ENCODE measurements at places on chromosomes 1 and 21.

GRCh38 chr1:205592443-205593003 is 39.3 kb downstream of the ELK4 start:
- no peak for DNase-seq

DNA sequence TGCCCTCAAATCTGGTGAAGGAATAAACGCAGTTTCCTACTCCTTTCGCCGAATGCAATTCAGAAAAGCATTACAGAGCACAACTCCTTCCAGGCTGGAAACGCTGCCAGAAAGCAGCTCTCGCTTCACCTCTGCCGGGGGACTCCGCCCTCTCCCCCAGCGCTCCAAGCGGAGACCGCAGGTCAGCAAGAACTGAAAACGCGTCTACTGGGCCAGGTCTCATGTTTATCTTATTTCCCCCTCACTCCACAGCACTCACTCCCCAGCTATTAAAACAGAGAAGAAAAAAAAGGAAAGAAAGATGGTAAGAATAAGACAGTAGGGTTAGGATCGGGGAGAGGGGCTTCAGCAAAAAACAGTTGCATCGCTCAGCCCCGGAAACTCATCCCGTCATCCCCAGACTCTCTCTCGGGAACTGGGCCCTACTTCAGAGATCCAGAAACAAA is 833 bp upstream of the RCOR3 start:
- DNase-seq: peak; percentile 61

GRCh38 chr1:229384822-229385221 is 42.0 kb upstream of the CCSAP start:
- no peak for DNase-seq

DNA sequence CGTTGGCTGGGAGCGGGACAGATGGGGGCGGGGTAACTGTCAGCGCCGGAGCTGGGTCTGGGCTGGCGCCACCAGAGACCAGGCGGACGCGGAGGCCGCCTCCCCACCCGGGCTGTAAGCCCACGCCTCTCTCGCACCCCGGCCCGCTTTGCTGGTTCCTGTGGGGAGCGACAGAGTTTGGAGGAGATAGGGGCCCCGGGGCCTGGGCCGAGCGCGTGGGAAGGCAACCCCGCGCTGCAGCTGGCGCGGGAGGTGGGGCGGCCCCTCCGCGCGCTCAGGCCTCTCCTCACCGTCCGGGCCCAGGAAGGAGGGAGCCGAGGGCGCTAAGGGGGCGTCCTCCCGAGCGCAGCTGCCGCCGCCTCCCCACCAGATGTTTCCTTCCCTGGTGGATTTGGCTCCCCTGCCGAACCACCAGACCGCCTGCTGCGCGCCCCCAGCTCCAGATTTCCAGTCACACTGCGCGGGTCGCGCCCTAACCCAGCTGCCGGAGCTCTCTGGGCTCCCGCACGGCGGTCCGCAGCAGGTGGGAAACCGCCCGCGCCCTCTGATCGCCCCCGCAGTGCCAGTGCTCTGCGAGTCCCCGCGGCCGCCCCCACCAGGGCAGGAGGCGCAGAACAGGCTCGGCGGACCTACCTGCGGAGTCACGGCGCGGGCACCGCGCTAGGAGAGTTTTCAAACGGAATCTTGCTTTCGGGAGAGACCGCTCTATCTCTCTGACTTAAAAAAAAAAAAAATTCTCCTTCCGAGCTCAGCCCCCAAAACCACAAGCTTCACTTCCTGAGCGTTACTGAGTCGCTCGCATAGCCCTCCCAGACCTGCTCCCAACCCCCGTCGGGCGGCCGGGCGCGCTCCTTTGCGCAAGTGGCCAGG is 1.1 kb downstream of the GFI1 start:
- peak; percentile 85 for DNase-seq

- no peak for DNase-seq
Measured at GRCh38 chr1:77972080-77972479, 6.8 kb downstream of the FUBP1 start.

DNA sequence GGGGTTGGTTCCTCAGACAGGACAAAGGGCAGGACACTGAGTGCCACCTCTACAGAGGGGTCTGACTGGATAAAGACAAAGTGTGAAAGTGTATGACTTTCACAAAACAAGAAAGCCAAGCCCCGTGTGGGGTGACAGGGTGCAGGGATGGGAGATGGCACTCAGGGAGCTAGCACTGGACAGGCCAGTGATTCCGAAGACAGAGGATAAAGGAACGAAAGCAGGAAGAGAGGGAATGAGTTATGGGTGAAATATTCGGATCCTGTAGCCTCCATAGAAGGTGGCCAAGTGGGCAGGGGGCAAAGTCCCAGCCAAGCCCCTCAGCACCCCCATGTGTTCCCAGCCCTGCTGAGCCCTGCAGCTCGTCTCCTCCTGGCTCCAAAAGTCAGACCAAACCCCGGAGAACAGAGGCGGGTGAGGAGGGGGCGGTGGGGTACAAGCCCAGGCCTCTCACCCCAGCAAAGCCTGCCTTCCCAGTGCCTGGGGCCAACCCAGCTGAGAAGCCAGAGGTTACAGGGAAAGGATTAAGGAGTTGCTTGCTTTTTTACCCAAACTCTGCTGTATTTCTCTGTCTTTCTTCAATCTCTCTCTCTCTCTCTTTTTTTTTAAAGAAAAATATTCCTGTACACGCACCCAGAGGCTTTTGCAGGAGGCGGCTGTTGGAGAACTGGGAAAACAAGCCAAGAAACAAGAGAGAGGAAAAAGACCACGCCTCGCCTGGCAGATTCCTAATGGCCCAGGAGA is 14.0 kb upstream of the WASF2 start:
- DNase-seq: no peak

GRCh38 chr1:172993640-172994039 is 57.1 kb downstream of the TNFSF18 start:
- no peak for DNase-seq

- DNase-seq: no peak
Measured at GRCh38 chr1:24934310-24935195, 4.5 kb upstream of the RUNX3 start.

DNA sequence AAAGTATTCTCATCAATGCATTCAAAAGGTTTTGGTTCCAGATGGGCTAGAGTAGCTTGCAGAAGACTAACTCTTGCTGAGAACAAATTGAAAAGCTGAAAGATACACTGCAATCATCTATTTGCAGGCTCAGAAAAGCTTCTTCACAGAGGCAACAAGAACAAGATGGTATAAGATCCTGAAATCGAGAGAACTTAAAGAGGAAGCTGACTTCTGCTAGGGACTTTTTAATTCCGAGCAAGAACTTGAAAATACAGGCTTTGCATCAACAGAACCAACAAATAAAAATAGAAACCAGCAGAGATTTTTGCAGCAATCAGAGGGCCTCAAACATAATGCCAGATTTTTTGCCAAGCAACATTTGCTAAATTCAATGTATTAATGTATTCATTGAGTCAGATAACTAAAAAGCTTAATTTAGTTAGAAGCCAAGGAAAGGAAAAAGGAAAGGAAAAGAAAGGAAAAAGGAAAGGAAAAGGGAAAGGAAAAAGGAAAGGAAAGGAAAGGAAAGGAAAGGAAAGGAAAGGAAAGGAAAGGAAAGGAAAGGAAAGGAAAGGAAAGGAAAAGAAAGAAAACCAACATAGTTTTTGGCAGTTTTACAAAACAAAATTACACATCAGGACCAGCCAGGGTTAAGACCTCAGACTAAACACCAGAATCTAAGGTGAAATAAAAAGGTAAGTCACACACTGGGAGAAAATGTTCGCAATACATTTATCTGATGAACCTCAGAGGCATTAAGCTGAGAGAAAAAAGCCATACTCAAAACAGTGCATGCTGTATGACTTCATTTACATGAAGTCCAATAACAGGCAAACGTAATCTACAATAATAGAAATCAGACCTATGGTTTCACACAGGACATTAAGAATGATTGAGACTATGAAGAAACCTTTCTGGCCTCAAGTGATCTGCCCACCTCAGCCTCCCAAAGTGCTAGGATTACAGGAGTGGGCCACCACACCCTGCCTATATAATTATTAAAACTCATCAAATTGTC is 42.6 kb downstream of the FAF1 start:
- DNase-seq: no peak

- DNase-seq: peak; percentile 59
Measured at GRCh38 chr1:44724296-44724954, 6.5 kb downstream of the RNU5D-1 start.
